ENCODE measurements at places on chromosomes 11 and 22.

- DNase-seq: no peak
These were observed 18.0 kb upstream of the ARHGAP32 start for GRCh38 chr11:129209891-129210830.

DNA sequence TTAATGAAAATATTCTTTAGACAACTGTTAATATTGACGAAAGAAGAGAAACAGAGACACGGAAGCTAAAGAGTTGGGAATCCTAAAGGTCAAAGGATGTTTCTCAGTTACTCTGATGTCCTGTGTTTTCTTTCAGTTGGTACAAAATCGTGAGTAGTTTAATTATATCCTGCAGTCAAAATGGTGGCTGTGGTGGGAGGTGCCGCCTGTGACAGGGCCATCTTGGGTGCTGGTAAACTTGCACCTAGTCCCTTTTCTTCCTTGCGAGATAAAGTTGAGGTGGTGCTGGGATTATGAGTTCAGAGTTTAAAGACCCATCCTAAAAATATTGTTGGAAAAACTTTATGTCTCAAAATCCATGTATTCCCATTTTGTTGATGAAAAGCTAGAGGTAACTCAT is 2.2 kb downstream of the CECR2 start:
- no peak for DNase-seq

DNA sequence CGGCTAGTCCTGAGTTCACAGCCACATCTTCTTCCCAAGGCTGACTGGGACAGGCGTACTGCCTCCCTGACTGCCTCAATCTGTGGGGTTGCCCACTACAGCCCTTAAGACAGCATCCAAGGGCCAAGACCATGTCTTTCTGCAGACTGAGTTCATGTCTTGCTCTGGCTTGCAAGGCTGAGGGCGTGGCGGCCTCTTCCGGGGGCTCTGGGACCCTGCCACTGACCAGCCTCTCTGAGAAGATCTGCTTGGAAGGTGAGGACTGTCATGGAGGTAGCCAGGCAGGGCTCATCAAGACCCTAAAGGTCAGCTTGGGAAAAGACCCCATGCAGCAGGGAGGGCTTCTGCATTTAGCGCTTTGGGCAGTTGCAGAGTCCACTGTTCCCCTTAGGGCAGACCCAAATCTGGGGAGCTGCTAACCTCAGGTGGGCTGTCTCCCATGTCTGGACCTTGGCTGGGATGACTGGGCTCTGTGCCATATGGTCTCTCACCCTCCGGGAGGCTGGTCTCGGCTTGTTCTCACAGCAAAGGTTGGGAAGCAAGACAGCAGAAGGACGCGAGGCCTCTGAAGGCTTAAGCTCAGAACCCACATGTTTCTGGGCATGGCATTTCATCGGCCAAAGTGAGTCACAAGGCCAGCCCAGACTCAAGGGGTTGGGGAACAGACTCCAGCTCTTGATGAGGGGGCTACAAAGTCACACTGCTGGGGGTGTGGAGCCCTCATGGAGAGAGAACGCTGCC is 109.1 kb upstream of the LMO1 start:
- DNase-seq: no peak

DNA sequence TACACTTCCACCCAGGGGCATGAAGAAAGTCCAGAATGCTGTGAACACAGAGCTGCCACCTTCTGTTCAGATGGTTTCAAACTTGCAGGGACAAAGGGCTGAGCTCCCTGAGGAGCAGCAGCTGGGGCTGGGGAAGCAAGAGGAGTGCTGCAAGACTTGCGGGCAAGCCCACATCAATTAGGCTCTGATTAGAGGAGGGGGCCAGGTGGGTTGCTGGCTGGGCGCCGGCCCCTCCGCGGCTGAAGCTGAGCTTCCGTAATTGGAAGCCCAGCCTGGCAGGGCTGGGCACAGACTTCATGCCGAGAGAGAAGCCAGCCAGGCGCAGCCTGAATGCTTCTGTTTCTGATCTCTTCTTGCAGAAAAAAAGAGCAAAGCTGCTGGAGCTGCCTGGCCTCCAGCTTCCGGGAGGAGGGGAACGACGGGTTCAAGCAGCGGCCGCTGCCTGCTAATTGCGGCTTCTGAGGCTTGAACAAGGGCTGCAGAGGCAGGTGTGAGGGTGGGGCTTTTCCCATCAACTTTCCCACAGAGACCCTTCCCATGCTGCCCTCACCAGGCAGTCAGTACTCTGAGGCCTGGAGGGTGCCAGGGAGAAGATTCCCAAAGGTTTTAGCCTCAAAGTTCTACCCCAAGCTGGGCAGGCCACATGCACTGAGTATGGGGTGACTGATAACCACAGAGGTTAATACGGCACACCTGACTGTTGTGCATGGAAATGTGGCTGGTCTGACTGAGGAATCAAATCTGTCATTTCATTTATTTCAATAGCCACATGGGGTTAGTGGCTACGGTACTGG is 91.1 kb upstream of the LMO1 start:
- DNase-seq: no peak

DNA sequence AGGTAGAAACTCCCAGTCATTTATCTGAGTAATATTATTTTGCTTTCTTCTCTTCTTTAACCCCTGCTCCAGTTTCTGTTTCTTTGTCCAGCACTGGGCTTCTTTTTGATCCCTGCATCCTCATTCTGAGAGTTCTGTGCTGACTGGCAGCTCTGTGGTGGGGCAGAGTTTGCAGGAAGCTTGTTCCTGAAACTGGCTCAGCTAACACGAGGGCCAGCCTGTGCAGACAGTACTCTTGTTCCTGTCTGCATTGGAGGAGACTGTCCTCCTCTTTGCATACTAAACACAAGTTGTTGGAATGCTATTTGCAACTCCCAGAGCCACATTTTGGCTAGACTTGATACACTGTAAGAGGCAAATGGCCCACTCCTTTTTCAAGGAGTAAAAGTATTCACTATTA is 93.1 kb upstream of the HORMAD2 start:
- DNase-seq: no peak

- no peak for DNase-seq
These were observed 10.7 kb downstream of the DTX4 start for GRCh38 chr11:59182457-59183151.

GRCh38 chr22:22556995-22557925 is 1.8 kb downstream of the PRAME start:
- no peak for DNase-seq

- DNase-seq: no peak
These were observed 13.5 kb upstream of the OAF start for GRCh38 chr11:120197251-120197891.

GRCh38 chr11:69841859-69842698 is 22.9 kb upstream of the FGF3 start:
- DNase-seq: peak; percentile 9

- no peak for DNase-seq
These were observed at the start of gene OR10A2 for GRCh38 chr11:6862961-6863360. OR10A2 (plus strand) TSS chr11:6863057; CDS start chr11:6869755, 6,698 bp downstream.

- no peak for DNase-seq
These were observed 98.2 kb downstream of the LDLRAD3 start for GRCh38 chr11:36041988-36042611.

DNA sequence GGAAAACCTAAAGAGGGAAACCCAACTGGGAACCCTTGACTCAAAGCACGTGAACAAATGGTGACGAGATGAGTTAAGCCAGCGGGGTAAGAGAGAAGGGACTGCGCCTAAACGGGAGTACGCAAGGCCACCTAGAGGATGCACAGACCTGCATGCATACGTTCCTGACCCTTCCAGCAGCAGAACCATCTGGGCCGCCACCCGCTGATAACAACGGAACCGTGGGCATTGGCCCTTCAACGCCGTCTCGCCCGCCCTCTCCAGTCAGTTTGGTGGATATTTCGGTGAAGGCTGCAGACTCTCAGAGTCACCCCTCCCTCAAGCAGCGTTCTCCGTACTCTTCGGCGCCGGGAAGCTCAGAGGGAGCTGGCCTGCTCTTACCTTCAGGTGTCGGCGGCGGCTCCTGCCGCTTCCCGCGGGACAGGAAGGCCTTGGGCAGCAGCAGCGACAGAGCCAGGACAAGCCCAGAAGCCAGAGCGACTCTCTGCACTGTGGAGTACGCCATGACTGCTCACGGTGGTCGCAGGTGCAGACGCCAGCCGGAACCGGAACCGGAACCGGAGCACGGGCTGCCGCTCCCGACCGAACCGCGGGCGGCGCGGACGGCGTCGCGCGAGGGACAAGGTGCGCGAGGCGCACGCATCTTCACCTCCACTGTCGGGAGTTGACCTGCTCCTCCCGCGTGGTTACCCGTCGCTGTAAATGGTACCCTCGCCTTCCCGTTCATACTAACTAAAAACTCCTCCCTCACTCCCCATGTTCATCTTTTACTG is at the start of gene RIC3:
Gene RIC3, minus strand, starts transcription at position 541 of the 773 bp plus-strand sequence. Its CDS starts 36 bp downstream, at position 505.
- DNase-seq: peak; percentile 49

GRCh38 chr22:29190051-29190450 is 15.6 kb upstream of the EMID1 start:
- DNase-seq: no peak

GRCh38 chr11:110249766-110250165 is 46.6 kb downstream of the RDX start:
- DNase-seq: no peak

GRCh38 chr11:60631944-60632343 is 67.5 kb upstream of the MS4A8 start:
- no peak for DNase-seq

DNA sequence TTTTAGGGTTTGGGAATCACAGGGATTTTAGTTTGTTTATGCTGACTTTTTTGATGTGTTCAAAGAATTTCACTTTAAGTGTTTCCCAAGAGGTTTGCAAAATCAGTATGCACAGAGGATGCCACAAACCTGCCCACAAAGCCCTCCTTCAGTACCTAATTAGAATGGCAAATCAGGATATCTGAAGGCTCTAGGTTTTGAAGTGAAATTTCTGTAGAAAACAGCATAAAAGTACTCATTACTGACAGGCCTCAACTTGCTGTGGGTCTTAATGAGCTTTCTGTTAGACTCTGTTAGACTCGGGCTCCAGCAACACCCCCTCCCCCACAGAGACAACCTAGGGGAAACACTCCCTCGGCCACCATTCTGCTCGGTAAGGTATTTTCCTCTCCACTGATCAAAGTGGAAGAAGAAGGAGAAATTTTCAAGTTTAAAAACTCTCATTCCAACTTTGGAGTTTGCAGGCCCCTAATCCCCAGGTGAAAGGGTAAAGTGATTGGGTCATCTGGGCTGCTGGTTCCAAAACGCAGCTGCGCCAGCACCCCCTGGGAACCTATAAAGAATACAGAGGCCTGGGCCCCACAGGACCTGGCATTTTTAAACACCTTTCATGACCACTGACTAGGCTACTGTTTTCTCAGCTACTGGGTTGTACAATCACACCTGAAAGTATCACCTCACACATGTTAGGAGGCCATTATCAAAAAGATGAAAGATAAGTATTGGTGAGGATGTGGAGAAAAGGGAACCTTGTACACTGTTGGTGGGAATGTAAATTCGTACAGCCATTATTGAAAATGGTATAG is 67.5 kb downstream of the PLEKHA7 start:
- no peak for DNase-seq

DNA sequence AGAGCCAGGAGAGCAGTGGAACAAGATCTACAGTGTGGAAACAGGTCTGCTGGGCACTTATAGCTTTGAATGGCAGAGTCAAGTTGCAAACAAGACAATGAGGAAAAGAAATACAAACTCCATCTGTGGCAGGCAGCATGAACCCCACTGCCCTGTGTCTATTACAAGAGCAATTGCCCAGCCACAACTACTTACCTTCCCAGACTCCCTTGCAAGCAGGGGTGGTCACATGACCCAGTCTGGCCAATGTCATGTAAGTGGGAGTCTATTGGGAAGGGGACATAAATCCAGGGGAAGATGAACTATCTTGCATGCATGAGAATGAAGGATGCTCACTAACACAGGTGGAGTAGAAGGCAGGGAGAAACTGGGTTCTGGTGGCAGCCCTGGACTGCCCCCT is 44.1 kb upstream of the RFPL3 start:
- DNase-seq: no peak

GRCh38 chr11:48063424-48063978 is 83.1 kb downstream of the PTPRJ start:
- no peak for DNase-seq

DNA sequence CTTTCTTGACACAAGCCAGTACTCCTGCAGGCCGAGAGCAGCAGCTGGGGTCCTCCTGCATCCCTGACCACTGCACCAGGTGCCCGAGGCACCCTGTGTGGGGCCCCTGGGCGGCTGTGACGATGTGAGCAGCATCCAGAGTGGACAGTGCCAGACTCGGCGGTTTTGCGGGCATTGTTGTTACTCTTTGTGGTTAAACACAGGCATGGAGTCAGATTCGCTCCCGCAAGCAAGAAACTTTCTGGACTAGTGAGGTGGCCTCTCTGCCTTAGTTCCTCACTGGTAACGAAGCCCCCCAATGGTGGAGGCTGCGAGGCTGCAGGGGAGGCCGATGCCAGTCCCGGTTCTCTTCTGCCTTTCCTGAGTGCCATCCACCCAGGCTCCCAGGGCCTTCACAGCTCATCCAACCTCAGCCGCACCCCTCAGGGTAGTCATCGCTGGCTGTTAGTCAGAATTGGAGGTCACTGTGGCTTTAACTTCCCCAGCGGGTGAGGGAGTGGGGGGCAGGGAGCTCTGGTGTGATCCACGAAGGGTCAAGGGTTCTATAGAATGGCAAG is 3.7 kb upstream of the CLDN5 start:
- DNase-seq: no peak

- DNase-seq: no peak
These were observed 11.7 kb upstream of the FOLR2 start for GRCh38 chr11:72204886-72205285.

DNA sequence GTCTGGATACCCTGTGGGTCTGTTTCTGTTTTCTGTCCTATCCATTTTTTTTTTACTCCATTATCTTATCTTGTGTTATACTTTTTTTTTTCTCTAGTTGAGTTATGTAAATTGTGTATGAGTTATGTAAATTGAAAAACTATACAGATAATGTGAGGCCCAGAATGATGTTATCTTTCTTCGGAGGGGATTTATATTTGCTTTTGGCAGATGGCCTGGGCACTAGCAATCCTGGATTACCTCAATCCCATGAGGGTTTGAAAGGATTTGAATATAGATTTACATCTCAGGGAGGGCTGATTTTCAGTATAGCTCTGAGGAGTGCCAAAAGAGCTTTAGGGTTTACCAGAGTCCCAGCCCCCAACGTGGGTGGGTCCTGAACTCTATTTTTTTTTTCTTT is 71.0 kb downstream of the CSTPP1 start:
- no peak for DNase-seq

GRCh38 chr11:10716543-10717259 is 23.1 kb upstream of the IRAG1 start:
- no peak for DNase-seq

- no peak for DNase-seq
These were observed 62.8 kb downstream of the PPFIA1 start for GRCh38 chr11:70333261-70333660.

- DNase-seq: no peak
These were observed 102.2 kb downstream of the NAT10 start for GRCh38 chr11:34207487-34208180.

DNA sequence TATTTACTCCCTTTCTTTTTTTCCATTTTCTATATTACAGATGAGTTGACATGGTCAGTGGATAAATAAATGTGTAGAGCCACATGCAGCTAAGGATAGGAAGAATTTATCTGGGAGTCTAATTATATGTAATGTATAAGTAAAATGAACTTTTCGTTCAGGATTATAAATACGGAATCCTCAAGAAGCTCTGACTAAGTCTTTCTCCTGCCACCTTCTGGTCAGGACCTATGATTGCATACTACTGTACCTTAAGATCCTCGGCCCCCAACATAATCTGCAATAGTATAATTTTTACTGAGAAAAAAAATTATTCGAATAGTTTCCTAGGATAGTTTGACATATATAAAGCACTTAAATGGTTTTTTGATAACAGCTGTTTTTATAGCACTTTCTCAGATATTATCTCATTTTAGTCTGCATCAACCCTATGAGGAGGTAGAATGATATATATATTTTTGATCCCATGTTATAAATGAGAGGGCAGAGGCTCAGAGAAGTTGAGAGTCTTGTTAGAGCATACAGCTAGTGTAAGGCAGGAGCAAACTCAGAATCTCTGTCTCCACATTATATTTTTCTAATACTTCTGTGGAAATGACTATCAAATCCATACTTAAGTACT is 36.1 kb downstream of the CCDC90B start:
- peak; percentile 23 for DNase-seq

All from central memory CD4-positive, alpha-beta T cell (primary cell).